ENCODE measurements at places on chromosomes 3 and 15.

DNA sequence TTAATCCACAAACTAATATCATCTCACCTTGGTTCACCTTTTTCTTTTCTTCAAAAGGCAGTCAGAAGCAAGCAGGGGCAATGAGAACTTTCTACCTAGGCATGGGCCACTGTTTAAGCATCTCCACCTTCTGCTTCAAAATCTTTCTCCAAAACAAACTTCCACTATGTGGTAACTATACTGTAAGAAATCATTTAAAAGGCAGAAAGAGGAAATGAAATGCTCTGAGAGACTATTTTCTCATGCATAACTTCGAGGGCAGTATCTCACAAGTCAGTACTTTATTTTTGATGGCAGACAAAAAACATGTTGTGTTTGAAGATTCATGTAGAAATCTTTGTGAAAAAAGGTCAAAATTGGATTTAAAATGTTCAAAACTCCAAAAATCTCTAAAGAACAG, 419.7 kb downstream of the ZBTB20 start:
- DNase-seq: no peak

- DNase-seq: no peak
Measured at GRCh38 chr15:31811641-31812040, 218.7 kb upstream of the CHRNA7 start.

DNA sequence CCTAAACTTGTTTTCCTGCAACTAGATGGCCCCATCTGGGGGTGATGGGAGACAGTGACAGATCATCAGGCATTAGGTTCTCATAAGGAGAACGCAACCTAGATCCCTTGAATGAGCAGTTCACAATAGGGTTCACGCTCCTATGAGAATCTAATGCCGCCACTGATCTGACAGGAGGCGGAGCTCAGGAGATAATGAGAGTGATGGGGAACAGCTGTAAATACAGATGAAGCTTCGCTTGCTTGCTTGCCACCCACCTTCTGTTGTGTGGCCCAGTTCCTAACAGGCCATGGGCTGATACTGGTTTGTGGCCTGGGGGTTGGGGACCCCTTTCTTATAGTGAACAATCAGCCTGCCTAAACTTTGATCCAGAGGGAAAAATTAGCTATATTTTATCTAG, 15.2 kb upstream of the C3orf49 start:
- DNase-seq: no peak

GRCh38 chr3:136277115-136277514, 27.0 kb downstream of the PCCB start:
- no peak for DNase-seq

DNA sequence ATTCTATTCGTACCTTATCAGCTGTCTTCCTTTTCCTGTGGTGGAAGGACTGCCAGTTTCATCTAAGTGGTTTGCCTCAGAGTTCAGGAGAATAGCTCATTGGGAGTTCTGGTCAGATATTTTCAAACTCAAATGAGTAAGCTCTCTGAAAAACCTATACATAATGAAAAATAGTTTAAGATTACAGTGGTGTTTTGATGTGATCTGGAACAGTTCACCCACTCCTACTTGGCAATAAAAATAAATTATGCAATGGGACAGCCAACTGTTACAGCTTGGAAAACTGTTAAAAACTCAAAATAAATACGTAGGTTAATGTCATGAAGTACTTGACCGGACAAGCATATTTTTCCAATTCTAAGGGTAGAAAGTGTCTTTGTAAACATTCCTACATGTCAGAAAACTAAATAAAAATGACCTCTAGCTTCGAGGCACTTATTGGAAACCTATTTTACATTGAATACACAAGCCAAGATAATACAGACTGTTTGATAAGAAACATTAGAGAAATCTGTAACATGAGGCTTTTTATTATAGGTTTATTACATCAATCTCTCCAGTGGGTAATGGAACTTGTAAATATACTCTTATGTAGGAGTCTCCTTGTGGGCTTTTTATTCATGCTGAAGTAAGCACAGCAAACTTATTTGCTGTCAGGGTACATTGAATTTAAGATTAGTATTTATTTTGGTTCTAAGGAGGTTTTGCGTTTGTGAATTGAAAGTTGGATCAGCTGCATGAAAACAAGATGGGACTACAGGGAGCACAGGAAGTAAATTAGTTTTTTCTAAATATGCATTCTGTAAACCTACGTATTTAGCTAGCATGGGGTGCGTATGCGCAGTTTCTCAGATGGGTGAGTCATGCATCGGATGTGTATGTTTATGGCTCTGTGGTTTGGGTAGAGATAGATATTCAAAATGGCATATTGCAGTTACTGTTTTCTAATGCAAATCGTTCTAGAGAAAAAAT, 453.1 kb downstream of the IL5RA start:
- no peak for DNase-seq

All from stimulated activated naive CD8-positive, alpha-beta T cell treated with anti-CD3 and anti-CD28 coated beads, Interleukin-15, amount 100 ng/mL, for 72 hours (primary cell).